ENCODE measurements at places on chromosomes 2 and 18.

DNA sequence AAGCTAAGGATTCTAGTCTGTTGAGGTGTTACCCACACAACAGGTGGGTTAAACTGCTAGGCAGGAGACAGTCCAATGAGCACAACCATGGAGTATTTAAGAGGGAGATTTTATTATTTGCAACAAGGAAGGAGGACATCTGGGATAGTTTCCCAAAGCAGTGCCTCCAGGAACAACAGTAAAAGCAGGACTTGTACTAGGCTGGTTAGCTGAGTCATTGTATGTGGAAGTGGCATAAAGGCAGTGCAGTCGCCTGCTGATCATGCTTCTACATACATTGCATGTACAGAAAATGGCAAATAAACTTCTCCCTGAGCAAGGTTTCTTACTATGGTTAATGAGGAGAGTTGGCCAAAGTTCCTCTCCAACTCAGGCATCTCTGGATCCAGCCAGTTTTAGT is 46.1 kb upstream of the CYTIP start:
- no peak for DNase-seq

DNA sequence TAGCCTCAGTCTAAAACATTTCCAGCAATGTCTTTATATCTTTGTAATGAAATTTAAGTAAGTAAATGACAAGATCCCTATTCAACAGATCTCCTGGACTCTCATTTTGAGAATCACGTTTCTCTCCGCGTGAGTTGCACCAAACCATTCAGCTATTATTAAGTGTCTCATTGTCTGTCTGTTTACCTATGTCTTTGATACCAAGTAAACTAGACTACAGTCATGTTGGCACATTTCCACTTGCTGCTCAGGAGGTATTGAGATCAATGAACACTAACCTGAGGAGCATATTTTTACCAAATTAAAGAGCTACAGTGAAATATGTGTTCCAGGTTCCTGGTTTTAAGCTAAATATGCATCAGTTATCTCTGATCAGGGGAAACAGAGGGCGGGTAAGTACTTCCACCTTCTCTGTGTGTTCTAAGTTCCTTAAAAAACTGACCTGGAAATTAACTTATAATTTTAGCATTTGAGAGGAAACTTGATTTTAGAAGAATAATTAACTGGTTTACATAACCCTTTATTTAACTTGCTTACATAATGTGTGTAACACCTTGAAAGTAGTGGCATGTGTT is 125.8 kb downstream of the OSBPL6 start:
- DNase-seq = no peak

GRCh38 chr18:25279133-25279532 is 72.8 kb downstream of the ZNF521 start:
- DNase-seq = no peak

DNA sequence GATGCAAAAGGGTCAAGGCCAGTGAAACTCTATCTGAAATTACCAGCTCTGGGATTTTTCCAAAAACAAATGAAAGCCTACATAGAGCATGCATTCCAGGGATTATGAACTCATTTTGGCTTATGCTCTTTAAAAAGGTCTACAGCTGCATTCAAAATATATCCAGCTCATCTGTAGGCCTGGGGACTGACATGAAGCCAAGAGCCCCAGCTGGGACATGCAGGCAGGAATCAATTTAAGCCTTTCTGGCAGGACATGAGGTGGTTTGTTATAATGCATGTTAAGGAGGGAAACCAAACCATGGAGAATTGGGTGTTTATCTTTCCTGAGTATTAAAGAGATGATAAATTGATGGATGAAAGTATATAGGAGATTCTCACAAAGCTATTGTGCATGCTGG is 164.5 kb downstream of the RBM43 start:
- no peak for DNase-seq

DNA sequence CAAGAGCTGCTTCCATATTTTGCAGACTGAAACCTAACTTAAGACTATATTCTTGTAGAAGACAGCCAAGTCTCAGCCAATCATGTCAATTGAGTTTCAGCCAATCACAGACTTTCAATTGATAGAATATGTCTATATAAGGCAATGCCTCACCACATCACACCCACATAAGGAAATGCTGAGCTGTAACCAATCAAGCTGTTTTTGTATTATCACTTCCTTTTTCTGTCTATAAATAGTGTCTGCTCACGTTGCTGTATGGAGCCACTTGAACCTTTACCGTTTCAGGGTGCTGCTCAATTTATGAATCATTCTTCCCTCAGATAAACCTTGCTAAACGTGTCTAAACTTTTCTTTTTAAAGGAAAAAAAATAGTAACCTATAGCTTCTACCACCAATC is 1554.4 kb upstream of the LRRTM1 start:
- no peak for DNase-seq

- no peak for DNase-seq
Measured at GRCh38 chr2:177545981-177546585, 153.5 kb downstream of the AGPS start.

DNA sequence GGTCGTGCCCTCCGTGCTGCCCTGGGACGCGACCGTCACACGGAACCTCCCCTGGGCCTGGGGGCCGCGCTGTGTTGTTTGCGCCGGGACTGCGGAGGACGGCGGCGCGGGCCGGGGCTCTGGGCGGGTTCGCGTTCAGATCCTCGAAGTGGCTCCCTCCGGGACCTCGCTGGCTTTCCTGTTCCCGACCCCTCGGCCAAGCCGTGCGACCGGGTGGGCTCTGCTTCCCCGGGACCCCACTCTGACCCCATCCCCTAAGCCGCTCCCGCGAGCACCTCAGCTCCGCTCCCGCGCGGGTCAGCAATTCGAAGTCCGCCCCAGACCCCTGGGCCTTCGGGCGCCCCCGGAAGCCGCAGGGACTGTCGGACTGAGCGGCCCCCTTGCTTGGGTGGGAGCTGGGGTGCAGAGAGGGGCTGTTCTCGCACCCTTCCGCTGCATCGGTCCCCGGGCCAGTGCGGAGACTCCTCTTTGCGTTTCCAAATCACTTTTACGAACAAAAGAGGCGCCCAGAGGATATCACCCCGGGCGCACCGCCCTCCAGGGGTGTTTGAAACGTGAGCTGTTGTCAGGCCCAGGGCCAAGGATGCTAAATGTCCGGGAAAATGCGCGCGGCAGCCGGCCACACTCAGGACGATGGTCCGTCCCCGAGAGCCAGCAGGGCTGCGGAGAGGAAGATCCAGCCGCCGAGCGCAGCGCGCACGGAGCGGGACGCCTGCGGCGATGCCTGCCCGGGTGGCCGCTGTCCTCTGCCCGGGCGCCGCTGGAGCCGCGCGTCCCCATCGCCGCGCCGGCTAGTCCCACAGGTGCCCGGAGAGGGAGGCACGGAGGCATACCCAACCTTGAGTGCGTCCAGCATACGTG is 73.5 kb downstream of the ZCCHC2 start:
- DNase-seq = no peak

GRCh38 chr2:105843476-105844374 is 99.0 kb downstream of the NCK2 start:
- DNase-seq = no peak
